ENCODE measurements at places on chromosomes 1 and 21.

GRCh38 chr1:96416701-96417444 is 304.7 kb upstream of the PTBP2 start:
- no peak for DNase-seq

DNA sequence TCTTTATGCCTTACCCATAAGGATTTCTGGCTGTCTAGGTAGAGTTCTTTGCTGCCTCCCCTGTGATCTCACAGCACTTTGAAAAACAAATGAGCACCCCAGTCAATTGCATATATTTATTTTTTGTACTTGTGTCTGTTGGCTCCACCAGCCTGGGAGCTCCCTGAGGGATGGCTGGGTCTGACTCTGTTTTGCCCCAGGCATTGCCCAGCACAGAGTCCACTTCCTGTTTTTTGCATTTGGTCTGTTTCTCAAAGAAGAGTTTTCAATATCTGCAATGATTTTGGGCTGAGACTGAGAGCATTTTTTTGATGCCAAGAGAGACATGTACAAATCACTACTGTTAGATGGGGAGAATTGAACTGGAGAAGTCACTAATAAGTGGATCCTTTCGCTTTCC is 125.0 kb downstream of the FOXD2 start:
- no peak for DNase-seq

DNA sequence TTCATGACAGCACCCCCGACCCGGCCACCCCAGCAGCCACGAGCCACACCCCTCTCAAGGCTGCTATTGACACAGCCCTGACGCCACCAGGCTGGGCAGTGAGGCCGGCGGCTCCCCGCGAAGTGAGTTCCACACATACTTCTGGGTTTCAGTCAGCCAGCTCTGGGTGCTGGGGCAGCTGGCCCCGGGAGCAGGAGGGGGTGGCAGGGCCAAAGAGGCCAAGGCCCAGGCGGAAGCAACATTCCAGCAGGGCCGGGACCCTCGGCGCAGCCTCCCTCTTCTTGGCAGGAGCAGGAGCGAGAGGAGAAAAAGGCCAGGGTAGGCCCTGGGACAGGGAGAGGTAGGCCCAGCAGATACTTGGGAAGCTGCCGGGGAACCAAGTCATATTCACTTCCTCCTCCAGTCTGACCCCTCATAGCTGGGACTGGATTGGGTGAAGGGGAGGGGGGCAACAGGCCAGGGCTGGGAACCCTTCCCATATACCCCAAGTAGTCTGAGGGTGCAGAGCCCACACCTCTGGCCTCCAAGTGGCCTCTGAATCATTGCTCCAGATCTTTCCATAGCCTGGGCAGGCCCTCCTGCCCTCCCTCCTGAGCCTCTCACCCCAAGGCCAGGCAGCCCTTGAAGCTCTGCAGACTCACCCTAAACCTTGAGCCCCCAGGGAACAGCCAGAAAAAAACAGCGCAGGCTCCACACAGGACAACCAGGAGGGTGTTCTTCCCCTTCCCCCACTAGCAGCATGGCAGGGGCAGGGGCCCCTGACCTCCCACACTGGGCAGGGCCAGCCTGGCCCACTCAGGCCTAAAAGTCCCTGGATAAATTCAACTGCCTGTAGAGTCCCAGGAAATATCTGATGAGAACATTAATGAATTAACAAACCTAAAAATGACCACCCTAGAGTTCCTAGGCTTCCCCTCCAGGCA is 5.7 kb downstream of the HSPG2 start:
- DNase-seq, result no peak

DNA sequence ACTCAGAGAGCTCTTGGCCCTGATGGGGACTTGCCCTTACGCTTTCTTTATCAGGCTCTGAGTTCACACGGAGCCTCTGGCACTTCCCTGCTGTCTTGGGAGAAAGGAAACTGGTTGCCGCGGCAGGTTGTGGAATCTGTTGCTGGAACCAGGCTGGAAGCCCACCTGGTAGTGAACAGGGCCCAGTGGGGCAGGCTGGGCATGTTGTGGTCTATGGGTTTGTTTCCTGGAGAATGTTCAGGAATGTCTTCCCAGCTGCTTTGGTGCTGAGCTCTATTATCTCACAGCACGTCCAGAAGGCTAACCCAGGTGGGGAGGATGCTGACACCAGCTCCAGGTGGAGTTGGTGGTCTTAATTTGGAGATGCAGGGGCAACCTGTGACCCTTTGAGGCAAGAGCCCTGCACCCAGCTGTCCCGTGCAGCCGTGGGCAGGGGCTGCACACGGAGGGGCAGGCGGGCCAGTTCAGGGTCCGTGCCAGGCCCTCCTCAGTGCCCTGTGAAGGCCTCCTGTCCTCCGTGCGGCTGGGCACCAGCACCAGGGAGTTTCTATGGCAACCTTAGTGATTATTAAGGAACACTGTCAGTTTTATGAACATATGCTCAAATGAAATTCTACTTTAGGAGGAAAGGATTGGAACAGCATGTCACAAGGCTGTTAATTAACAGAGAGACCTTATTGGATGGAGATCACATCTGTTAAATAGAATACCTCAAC is 33.3 kb upstream of the TDRD10 start:
- DNase-seq, result no peak

All from H1 (cell line).